Pulmonary artery endothelial cell (primary cell): ENCODE measurements at places on chromosomes 12 and 14.

- DNase-seq = no peak
These were observed 44.9 kb downstream of the LIN7A start for GRCh38 chr12:80892597-80893445.

- no peak for DNase-seq
These were observed 52.6 kb downstream of the RBMS2 start for GRCh38 chr12:56574210-56574609.

GRCh38 chr14:96090441-96091148, 51.4 kb downstream of the C14orf132 start:
- DNase-seq = no peak

DNA sequence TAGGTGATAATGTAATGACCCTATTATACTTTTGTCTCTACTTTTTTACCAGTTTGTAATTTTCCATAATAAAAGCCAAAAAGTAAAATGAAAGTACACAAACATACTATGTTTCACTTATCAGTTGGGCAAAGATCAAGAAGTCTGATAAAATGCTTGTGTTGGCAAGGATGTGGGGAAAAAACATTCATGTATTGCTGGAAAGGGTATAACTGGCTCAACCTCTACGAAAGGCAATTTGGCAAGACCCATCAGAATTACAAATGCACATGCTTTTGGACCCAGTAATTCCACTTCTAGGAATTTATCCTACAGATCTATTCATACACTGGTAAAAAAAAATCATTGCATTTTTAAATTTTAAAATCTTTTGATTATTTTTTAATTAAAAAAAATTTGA, 68.0 kb downstream of the SPTB start:
- no peak for DNase-seq

GRCh38 chr14:63474111-63474510, 69.1 kb downstream of the PPP2R5E start:
- DNase-seq = no peak

- DNase-seq = no peak
These were observed 12.4 kb upstream of the ITGB7 start for GRCh38 chr12:53219292-53219955.

GRCh38 chr14:38964630-38965029, 138.4 kb downstream of the SEC23A start:
- no peak for DNase-seq

- DNase-seq = no peak
These were observed 54.0 kb downstream of the ZNF664 start for GRCh38 chr12:124026755-124027745.

GRCh38 chr14:93476305-93476704, 45.6 kb downstream of the UNC79 start:
- DNase-seq = no peak

GRCh38 chr12:53967421-53967925, 5.5 kb upstream of the HOXC11 start:
- DNase-seq = no peak

- no peak for DNase-seq
These were observed 15.6 kb upstream of the MCRS1 start for GRCh38 chr12:49583366-49584094.

- DNase-seq = no peak
These were observed 91.5 kb downstream of the FBXW8 start for GRCh38 chr12:117002051-117002817.

DNA sequence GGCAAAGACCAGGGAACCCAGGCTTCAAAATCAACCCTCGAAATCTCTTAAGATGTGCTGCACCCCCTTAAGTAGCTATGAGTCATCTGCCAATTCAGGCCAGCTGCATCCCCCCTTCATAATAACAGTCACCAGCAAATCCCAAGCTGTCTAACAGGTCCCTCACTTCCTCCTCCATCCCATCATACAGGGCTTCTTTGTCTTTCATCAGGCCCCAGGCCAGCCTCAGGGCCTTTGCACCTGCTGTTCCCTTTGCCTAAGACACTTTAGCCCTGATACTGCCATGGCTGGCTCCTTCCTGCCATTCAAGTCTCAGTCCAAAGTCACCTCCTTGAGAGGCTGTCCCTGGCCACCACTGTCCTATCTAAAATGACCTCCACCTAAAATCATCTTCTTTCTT, 4.0 kb downstream of the RASAL1 start:
- no peak for DNase-seq

- no peak for DNase-seq
These were observed 105.4 kb upstream of the NOS1 start for GRCh38 chr12:117466677-117467362.

DNA sequence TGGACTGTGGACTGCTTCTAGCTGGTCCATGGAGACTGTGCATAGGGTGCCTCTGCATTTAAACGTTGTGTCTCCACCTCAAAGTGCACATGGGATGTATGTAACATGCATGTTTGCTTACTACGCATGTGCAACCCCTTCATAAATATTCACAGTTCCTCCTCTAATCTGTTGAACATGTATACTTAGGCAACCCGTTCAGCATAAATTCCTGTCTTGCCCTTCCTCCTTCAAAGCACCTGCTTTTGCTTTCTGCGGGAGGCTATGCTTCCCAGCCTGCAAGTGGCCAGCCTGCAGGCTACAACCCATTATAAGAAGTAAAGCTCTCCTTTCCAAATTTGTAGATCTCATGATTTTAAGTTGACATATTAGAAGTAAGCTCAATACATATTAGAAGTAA, 33.0 kb upstream of the OVCH1 start:
- DNase-seq = no peak

- no peak for DNase-seq
These were observed 1.3 kb upstream of the GNPTAB start for GRCh38 chr12:101832030-101832429.

GRCh38 chr14:52895000-52895399, 55.9 kb downstream of the FERMT2 start:
- no peak for DNase-seq

DNA sequence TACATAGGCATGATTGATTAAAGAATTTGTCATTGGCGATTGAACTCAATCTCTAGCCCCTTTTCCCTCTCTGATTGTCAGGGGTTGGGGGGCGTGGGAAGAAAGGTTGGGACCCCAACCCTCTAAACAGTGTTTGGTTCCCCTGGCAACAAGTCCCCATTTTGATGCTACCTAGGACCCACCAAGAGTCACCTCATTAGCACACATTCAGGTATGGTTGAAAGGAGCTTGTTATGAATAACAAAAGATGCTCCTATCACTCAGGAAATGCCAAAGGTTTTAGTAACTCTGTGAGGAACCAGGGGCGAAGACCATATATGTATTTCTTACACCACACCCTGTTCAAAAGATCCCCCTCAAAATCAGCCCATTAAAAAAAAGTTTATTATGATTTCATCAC, 14.3 kb downstream of the RNF212B start:
- DNase-seq = no peak

DNA sequence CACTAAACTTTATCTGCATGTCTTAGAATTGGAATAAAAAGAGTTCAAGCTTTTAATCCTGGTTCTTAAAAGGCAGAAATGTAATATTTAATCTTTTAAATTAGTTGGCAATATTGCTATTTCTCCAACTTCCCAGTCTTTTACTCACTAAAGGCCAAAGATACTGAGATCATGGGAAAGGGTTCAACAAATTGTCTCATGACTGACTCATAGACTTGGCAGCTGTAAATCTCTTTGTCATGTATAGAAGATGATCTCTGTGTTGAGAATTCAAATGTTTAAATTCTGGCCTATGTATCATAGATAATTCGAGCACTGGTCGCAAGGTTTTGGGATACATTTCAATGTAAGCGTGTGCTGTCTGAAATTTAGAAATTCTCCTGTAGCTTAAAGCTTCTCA, 40.1 kb upstream of the STRAP start:
- no peak for DNase-seq

GRCh38 chr12:64030155-64030554, 185.7 kb downstream of the SRGAP1 start:
- DNase-seq = no peak

GRCh38 chr14:50335389-50335788, 23.3 kb downstream of the DMAC2L start:
- DNase-seq = no peak

GRCh38 chr12:72717036-72717435, 444.9 kb downstream of the TRHDE start:
- DNase-seq = no peak

GRCh38 chr12:83664650-83665049, 977.9 kb downstream of the TMTC2 start:
- DNase-seq = no peak

GRCh38 chr12:90112666-90113065, 404.0 kb upstream of the ATP2B1 start:
- no peak for DNase-seq

- DNase-seq = no peak
These were observed 122.7 kb downstream of the SINHCAF start for GRCh38 chr12:31203261-31203660.

GRCh38 chr12:65490250-65490649, 211.8 kb downstream of the MSRB3 start:
- DNase-seq = no peak

DNA sequence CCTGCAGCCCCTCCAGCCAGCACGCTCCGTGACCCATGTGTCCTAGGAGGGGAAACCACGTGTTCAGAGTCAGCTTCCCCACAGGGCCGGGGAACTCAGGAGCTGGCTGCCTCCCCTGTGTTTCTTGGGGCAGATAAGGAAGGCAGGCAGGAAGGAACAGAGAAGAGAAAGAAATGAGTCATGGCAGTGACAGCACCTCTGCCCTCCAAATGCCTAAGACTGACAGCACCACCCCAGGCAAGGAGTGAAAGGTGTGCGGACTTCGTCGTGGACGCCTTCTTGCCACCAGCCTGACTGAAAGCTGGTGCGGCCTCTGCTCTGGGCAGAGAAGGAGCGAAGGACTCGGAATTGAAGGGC, 167.0 kb upstream of the FKBP4 start:
- no peak for DNase-seq

DNA sequence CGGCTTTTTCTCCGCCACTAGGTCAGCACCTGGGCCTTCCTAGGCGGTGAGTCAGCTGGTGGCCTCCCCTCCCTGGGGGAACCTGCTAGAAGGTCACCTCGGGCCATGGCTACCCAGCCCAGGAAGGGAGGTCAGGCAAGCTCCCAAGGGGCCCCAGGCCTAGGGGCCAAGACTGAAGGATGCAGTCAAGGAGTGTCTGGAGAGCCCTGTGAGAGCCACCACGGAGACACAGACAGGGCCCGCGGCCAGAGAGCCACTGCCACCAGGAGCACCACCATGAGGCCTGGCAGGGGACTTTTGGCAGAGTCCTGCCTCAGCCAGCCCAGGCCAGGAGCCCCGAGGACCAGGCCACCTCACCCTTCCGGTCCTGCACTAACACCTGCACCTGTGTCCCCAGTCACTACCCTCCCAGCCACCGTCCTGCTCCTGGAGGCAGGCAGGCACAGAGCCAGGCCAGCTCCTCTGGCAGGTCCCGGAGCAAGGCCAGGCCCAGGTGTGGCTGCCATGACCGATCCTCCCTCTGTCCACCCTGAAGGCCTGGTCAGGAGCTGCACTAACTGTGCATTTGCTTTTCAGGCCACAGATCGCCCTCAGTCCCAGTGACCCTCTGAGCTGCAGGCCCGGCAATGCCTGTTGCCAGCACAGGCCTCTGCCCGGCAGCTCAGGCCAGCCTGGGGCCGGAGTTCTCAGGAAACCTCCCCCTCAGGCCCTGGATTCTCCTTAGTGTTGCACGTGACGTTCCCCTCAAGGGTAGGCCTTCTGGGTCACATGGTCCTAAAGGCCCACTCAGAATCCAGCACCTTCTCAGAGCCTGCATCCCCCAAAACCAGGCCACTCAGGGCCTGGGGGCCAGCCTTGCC, 6.9 kb downstream of the PHETA1 start:
- no peak for DNase-seq

DNA sequence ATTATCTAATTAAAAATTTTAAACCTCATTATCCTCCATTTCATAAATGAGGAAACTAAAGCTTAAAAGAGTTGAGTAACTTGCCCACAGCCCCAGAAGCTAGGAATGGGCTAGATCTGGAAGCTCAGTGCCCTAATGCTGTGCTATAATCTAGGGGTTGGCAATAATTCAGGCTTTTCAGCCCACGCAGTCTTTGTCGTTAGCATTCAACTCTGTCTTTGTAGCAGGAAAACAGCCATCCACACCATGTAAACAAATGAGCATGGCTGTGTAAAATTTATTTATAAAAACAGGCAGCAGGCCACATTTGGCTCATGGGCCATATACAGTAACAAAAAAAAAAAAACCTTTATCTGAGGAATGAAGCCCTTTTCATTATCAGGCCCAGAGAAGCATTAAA, 92.4 kb upstream of the OVCH1 start:
- DNase-seq = no peak

DNA sequence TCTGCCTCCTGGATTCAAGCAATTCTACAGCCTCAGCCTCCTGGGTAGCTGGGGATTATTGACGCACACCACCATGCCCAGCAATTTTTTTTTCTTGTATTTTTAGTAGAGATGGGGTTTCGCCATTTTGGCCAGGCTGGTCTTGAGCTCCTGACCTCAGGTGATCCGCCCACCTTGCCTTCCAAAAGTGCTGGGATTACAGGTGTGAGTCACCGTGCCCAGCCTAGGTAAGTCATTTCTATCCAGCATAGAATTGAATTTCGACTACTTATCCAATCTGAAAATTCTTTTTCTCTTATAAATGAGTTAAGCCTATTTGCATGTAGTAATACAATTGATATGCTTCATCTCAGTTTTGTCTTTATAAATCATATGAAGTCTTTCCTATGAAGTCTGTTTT, 12.9 kb upstream of the NOPCHAP1 start:
- DNase-seq = no peak

GRCh38 chr14:100832311-100832960, 6.5 kb downstream of the MEG3 start:
- DNase-seq = no peak

DNA sequence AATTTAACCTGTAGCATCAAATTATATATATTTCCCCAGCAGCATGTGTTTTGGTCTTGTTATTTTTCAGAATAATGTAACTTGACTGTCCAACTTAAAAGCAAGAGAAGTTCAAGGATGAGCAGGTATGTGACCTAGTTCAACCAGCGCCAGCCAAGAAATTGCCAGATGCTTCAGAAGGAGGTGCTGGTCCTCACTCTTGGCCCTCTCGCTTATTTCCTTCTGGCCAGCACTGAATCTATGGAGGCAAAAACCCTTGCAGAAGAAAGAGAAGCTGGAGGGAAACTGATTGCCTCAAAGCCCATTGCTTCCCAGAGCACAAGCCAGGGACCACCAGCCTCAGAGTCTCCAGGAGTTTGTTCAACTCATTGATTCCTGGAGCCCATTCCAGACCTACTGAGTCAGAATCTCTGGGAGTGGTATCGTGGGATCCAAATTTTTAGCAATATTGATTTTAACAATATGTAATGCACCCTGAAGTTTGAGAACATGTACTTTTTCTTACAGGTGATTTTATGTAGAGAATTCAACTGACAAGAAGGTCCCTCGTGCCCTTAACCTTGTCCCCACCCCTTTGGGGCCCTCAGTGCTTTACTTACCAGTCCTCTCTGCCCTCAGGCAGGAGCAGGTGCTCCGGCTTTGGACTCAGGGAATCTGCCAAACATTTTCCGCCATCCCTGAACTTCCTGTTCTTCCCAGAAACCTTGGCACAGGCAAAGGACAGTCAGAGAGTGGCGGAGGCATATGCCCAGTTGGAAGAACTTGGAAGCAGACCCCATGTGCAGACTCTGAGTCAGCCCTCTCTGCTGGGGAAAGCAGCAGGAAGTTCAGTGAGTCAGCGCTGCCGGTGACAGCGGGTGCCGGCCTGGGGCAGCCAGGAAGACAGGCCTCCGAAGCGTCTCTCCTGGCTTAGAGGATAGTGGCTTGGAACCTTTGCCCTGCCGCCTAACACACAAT, 10.4 kb downstream of the BEST3 start:
- DNase-seq = peak; percentile 91
